ENCODE measurements at places on chromosomes 6 and 20.

DNA sequence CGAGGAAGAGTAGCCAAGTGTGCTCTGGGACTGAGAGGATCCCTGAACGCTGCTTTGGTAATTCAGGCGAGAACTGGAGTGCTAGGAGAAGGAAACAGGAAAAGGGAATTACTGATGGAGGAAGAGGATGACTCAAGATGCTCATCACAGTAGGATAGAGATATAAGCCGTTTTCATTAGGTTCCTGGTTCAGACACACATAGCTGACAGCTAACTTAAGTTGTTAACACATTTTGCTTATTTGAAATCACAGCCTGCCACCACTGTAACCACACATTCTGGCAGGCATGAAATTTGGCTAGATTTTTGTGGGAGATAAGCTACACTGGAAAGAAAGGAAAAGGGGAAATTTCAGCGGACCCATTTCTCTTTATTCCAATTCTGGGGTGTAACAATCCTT lies 138.2 kb upstream of the SLC22A16 start:
- no peak for DNase-seq

- no peak for DNase-seq
Measured at GRCh38 chr6:168950858-168951214, 302.8 kb downstream of the THBS2 start.

DNA sequence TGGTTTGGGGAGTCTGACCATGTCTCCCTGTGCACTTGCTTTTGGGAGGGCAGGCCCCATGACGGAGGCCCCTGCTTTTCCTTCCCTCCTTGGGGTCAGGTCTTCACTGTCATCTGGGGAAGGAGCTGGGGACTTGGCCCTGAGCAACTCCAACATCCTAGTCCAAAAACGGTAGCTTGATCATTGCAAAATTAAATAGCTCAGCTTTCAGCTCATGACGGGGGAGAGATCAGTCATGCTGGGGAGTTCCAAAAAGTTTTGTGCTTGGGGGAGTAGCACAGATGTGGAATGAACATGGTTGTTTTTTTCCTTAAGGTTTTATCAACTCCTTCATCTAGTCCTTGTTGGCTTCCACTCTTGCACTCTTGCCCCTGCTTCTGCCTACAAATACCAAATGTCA lies 60.8 kb downstream of the MOCS1 start:
- no peak for DNase-seq

DNA sequence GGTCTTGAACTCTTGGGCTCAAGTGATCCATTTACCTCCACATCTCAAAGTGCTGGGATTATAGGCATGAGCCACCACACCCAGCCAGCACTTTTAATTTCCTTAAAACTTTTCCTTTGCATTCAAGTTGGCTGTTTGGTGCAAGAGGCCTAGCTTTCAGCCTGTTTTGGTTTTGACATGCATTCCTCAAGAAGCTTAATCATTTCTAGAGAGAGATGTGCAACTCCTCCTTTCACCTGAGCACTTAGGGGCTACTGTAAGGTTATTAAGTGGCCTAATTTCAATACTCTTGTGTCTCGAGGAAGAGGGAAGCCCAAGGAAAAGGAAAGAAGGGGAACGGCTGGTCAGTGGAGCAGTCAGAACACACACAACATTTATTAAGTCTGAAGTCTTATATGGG lies 13.8 kb upstream of the BLOC1S5 start:
- no peak for DNase-seq

DNA sequence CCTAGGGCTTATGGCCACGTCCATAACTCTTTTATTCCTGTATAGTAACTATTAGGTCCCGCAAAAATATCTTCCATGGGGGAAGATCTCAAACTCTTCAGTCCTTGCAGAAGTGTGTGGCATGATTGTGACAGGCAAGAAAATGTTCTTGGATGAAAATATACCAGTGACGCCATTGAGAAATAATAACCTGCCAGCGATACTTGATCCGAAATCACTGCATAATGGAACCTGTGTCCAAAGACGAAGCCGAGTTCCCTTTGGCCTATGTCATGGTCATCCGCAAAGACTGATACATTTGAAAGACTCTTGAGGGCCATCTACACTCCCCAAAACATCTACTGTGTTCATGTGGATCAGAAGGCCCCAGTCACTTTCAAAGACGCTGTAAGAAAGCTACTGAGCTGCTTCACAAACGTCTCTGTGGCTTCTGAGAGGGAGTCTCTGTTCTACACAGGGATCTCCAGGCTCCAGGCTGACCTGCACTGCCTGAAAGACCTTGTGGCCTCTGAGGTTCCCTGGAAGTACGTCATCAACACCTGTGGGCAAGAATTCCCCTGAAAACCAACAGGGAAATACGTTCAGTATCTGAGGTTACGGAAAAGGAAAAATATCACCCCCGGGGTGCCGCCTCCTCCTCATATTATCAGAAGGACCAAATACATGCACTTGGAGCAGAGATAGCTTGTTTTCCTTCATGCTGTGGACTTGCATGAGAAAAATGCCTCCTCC lies 6.9 kb upstream of the GCNT2 start:
- DNase-seq = no peak

All from RWPE2 (cell line).